ENCODE measurements at places on chromosomes 2 and 18.

DNA sequence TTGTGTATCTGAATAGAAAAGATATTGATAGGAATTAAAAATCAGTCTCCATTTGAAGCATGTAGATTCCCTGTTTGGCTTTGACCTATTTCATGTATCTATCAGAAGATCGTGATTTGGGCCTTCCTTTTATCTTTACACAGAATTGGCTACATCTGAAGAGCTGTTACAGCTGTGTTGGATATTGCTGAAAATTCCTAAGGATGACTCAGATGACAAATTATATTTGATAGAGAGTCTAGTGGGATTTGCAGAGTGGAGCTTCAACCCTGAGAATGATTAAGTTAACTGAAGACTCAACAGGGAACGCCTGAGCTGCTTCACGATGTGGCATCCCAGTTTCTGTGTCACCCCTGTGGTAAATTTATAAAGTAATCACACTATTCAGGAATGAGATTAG, 4.9 kb upstream of the COL3A1 start:
- DNase-seq: no peak

- DNase-seq: no peak
These were observed 64.9 kb downstream of the EIPR1 start for GRCh38 chr2:3312576-3313345.

- DNase-seq: no peak
These were observed 207.2 kb downstream of the ZBTB7C start for GRCh38 chr18:48202006-48202348.

DNA sequence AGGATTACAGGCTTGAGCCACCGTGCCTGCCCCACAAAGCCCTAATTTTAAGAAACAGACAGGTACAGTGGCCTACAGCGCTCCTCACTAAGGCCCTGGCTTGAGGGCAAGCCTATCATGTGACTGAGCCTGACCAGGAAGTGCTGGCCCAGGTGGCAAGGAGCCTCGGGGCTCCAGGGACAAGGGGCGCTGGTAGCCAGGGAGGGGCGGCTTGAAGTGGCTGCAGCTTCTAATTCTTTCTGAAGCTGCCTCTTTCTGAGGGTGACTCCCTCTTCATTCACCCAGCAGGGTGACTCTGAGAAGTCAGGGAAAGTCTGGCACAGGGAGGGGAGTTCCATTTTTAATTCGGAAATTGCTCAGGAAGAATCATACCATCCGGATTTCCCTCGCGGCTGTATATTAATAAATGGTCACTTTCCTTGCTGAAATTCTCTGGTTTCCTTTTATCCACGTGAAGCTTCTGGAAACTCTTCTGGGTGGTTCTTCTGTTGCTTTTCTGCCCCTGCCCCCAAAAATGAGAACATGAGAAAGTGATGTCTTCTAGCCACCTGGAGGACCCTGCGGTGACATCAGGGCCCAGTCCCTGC, 115.7 kb downstream of the FAM210A start:
- no peak for DNase-seq

GRCh38 chr2:101833890-101834523, 136.5 kb downstream of the MAP4K4 start:
- DNase-seq: no peak

GRCh38 chr2:94986392-94986963, 39.0 kb upstream of the MAL start:
- DNase-seq: peak; percentile 20

DNA sequence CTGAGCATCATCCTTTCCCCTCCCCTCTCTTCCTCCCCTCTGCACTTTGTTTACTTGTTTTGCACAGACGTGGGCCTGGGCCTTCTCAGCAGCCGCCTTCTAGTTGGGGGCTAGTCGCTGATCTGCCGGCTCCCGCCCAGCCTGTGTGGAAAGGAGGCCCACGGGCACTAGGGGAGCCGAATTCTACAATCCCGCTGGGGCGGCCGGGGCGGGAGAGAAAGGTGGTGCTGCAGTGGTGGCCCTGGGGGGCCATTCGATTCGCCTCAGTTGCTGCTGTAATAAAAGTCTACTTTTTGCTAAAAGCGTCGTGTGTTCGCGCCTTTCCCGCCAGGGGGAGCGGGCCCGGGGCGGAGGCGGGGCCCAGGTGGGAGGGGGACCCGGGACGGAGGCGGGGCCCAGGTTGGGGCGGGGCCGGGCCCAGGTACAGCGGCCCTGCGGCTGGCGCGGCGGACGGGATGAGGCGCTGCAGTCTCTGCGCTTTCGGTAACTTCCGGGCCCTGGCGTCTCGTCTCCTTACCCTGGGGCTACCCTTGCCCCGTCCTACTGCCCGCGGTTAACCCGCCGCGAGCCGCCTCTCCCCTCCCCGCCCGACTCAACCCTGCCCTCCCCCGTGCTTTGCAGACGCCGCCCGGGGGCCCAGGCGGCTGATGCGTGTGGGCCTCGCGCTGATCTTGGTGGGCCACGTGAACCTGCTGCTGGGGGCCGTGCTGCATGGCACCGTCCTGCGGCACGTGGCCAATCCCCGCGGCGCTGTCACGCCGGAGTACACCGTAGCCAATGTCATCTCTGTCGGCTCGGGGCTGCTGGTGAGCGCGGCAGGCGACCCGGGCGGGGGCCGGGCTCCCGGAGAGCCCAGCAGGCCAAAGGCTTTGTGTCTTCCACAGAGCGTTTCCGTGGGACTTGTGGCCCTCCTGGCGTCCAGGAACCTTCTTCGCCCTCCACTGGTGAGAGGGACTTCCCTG, at the start of gene KRTCAP3:
KRTCAP3 (plus strand) TSS at position 424 of the 962 bp plus-strand sequence; CDS start at position 456, 32 bp downstream.
- no peak for DNase-seq

DNA sequence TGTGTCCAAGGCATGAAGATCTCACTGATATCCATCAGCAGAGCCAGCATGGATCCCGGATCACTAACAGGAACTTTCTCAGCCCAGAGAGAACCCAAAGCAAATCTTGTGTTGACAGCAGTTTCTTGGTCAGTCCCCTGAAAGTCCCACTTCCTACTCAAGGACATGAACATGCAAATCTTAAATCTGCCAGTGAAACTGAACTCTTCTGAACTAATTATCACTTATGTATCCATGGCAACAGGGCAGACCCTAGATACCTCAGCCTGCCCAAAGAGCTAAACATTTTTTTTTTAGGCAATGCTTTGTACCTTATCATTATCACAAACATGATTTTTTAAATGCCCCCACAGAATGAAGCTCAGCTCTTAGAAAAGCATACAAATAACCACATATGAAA, 127.8 kb upstream of the DDX18 start:
- DNase-seq: no peak

DNA sequence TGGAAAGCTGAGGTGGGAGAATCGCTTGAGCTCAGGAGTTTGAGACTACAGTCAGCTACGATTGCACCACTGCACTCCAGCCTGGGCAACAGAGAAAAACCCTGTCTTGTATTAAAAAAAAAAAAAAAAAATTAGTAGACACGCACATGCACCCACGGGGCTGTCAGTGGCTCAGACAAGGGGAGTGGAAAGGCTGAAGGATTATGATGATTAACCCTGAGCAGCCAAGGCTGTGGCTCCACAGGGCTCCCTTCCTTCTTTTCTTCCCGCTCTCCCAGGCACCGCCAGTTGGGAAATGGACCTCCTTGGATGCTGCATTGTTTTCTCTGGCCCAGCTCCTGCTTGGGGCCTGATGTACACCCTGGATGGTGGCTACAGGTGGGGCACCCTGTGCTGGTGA, 49.0 kb upstream of the RAB6C start:
- DNase-seq: no peak

GRCh38 chr18:31498574-31499524, 872 bp downstream of the DSG2 start:
- DNase-seq: no peak

DNA sequence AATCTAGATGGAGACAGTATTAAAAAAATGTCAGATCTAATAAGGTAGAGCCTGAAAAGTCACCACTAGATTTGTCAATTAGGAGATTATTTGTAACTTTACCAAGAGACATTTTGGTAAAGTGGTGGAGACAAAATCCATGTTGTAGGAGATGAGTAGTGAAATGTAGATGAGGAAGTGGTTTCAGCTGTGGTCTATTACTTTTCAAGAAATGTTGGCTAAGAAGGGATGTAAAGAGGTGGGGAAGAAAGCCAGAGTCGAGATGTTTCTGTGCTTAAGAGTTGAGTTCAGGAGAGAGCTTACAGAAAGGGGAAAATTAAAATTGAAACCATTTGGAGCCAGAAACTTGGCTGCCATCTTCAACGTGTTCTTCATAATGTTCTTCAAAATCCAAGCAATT, 22.2 kb downstream of the ACVR2A start:
- no peak for DNase-seq

- DNase-seq: no peak
These were observed 10.6 kb downstream of the SETBP1 start for GRCh38 chr18:44691148-44691925.

DNA sequence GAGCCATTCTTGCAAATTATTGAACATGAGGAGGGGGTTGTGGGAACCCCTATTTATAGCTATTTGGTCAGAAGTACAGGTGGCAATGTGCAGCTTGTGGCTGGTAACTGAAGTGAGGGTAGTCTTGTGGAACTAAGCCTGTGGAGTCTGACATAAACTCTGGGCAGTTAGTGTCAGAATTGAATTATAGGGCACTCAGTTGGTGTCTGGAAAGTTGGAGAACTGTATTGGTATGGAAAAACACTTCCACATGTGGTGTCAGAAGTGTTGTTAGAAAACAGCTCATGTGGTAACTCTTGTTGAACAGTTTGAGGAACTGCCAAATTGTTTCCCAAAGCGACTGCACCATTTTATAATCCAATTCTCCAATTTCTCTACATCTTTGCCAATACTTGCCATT, 7.5 kb downstream of the RALBP1 start:
- DNase-seq: no peak

DNA sequence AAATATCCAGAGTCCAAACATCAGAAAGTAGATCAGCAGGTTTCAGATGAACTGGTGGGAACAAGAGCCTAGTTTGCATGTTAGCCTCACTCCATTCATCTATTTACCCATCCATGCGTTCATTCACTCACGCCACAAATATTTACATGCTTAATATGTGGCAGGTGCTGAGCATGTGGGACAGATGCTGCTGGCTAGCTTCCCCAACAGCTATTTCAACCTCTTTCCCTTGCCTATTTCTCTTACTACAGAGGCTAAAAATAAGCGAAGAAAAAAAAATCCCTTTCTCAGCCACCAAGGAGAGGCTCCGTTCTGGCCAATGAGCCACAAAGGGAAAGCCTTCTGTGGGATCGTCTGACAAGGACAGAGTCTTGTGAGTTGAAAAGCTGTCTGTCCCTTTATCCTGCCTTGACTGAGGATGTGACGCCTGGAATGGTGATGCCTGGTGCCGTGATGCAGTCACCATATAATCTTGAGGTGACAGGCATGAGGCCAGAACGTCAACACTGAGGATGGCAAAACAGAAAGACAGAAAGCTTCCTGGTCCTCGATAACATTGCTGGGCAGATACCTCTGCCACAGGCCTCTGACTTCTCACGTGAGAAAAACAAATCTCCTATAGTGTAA, 78.2 kb downstream of the KCTD1 start:
- no peak for DNase-seq

GRCh38 chr2:43269706-43270105, 43.3 kb upstream of the ZFP36L2 start:
- DNase-seq: no peak

DNA sequence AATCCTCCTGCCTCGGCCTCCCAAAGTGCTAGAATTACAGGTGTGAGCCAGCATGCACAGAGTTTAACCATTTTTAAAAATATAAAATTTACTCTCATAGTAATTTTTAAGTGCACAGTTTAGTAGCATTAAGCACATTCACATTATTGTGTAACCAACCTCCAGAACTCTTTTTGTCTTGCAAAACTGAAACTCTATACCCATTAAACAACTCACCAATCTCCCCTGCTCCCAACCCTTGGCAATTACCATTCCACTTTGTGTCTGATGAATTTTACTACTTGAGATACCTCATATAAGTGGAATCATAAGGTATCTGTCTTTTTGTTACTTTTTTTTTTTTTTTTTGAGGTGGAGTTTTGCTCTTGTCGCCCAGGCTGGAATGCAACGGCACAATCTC, 112.5 kb downstream of the BMPR2 start:
- no peak for DNase-seq

DNA sequence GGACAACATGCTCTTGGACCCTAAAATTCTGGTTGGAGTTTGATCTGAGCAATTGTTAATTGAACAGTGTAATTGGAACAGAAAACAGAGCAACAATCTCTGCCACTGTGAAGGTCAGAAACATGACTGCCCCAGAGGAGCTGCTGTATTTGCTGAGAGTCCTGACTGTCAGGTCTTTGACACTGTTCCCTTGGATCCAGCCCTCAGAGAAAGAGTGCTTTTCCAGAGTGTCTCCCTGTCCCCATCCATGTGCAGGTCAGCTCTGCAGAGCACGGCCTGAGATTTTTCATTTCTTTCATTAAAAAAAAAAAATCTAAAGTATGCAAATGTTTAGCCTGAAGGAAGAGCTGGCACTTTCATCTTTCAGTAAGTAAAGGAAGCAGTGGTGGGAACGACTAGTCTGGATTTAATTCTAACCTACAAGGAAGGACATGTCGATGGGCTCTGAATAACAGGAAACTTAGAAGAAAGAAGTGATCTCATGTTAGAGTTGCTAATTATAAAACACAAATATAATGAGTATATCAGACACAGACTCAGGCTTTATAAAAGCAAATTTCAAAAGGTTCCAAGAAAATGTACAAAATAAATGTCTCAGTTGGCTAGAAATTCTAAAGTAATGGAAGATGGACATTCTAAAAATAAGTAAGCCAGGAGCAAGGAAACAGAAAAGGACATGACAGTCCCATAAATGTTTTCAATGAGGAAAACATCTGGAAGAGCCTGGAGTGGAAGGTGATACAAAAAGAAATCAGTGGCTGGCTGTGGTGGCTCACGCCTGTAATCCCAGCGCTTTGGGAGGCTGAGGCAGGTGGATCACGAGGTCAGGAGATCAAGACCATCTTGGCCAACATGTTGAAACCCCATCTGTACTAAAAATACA, 876.5 kb downstream of the EPHA4 start:
- DNase-seq: no peak

DNA sequence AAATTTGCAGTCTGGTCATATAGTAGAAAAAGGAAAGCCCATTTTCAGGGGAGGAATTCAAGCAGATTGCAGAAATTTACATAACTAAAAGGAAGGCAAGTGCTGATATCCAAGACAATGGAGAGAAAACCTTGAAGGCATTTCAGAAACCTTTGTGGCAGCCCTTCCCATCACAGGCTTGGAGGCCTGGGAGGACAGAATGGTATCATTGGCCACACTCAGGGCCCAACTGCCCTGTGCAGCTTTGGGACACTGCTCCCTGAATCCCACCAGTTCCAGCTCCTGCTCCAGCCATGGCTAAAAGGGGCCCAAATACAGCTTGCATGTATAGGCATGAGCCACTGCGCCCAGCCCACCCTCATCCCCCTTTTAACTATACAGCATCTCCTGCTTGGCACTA, 81.1 kb upstream of the NYAP2 start:
- no peak for DNase-seq

DNA sequence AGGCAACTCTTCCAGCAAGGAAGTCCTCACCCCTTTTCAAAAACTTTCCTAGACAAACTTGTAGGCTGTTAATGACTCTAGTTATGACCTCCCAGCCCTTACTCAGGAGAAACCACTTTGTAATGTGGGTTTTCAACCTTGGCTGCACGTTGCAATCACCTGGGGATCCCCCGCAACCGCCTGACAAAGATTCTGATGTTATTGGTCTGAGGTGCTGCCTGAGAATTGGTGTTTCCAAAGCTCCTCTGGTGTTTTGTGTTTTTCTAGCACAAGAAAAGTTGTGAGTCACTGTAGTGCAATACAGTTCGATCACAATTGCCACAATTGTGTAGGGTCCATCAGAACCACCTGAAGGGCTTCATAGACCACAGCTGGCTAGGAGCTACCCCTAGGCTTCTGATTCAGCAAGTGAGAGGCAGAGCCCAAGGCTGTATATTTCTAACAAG, 121.6 kb downstream of the SP100 start:
- DNase-seq: peak; percentile 57

All from T-helper 2 cell treated with Interferon-gamma antibody and Interleukin-4, amounts not matched to agents 5 μg/mL and 100 μg/mL, for 36 hours (primary cell).